WTC11 (cell line): ENCODE measurements at places on chromosomes 5 and 9. TPM values are rescaled to one million over a fixed set of nuclear protein-coding genes. Genes with fewer than 3 reads are reported as not detected.

DNA sequence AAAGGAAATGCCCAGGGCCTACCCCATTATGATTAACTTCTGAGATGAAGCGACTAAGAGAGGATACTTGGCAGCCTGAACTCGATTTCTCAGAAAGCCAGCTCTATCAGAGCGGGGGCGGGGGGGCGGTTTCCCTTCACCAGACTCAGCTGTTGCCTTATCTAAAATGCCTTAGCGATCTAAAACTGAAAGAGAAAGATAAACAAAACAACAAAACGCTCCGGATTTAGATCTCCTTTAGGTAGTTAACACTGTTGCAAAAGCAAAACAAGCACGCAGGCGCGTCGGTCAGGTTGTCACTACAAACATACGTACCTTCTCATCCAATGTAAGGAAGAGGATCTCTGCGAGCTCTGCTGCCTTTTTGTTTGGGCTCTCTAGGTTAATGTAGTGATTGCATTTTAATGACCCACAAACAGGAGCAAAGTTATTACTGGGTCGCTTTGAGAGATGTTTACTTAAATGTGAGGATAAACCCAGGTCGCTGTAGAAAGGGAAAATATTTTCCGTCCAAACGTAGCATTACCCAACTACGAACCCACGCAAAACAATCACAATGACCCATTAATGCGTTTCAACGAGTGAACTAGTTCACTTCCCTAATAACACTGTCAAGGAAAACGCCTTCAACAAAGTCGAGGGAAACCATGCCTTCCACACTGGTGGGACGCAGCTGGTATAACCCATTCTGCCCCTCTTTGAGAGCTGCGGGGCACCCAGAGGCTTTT lies 982 bp downstream of the EPB41L4A start:
- no peak for DNase-seq

- no peak for DNase-seq
Observed at GRCh38 chr5:1135696-1136525, 24.0 kb upstream of the SLC12A7 start.

GRCh38 chr9:95763006-95763405 lies 112.5 kb upstream of the ERCC6L2 start:
- DNase-seq = no peak

DNA sequence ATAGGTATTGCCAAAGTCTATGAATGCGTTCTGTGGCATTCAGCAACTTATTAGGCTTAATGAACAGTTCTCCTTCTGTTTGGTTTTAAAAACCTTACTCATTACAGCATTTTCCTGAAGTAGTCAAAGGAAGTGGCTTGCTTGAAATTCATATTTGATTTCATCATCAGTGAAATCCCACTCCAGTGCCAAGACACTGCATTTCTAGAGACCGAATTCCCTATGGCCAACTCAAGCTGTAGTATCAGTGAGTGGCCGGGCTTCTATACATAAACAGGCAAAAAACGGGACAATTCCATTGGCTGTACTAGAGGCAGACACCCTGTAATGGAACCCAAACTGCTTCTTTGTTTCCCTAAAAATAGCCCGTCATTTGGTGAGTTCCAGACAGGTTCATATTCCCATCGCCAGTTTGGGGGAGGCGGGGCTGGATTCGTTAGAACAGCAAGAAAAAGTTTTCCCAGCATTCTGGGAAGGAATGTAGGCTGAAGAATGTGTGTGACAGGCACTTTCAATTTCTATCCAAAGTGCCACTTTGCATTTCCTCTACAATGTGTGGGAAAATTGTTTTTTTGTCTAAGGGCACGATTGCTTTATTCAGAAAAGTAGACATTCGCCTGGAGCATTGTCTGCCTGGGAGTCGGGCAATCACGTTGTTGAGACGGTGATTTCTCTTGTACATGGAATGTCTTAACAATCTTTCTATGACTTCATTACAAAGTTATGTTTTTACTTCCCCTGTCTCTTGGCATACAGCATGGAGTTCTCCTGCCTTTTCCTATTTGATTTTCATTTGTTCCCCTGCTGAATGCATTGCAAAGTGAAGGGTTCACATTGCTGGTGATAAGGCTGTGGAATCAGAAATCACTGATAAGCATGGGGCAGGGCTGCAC lies 141.8 kb upstream of the MAST4 start:
- DNase-seq = no peak

GRCh38 chr9:133768371-133768858 lies 30.3 kb upstream of the SARDH start:
- peak; percentile 3 for DNase-seq

DNA sequence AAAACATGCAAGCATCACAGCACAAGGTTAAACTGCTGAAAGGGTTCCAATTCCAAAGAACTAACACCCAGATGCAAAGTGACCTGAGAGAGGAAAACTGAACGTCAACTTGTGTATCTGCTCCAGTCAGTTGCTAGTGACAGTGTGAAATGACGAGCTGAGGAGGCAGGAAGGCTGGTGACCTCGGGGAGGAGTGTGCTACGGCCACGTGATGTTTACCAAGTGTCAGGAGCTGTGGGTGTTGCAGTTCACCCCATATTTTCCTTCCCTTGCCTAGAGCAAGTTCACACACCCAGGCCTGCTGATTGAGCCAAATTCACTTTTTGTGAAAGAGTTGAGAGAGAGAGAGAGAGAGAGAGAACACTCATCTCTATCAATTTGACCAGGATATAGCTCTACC lies 231.6 kb upstream of the ANKH start:
- no peak for DNase-seq

DNA sequence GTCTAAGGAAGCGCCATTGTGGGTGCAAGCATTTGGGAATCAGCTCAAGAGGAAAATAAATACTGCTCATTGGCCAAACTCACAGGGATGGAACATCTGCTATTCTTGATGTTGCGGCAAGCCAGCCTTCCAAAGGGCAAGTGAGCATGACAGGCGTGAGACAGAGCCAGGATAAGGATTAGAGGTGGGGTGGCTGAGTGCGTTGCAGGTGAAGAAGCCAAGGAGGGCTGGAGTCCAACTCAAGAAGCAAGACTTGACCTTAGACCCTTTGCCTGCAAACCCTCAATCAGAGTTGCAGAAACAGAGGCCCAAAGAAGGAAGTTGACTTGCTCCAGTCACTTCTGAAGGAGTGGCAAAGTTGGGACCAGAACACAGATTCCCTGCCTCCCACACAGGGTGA lies 79.4 kb downstream of the WWC1 start:
- DNase-seq = no peak

- no peak for DNase-seq
Observed at GRCh38 chr5:74589204-74590056, 51.1 kb downstream of the ENC1 start.

DNA sequence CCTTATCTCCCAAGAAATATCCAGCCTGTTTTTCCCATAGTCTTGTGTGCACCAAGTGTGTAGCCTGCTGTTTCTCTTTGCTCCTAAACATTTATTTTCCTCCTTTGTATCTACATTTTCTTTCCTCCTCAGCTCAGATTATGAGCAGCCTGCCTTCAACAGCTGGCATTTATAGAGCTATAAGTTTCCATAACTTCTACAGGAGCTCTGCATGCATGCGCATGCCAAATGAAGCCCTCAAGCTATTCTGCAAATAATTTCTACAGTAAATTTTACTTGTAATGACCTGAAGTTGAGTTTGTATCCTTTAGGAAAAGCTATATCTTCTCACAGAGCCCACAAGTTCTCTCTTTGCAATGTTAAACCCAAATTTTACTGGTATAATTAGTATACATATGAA lies 699.5 kb downstream of the CETN3 start:
- DNase-seq = no peak

DNA sequence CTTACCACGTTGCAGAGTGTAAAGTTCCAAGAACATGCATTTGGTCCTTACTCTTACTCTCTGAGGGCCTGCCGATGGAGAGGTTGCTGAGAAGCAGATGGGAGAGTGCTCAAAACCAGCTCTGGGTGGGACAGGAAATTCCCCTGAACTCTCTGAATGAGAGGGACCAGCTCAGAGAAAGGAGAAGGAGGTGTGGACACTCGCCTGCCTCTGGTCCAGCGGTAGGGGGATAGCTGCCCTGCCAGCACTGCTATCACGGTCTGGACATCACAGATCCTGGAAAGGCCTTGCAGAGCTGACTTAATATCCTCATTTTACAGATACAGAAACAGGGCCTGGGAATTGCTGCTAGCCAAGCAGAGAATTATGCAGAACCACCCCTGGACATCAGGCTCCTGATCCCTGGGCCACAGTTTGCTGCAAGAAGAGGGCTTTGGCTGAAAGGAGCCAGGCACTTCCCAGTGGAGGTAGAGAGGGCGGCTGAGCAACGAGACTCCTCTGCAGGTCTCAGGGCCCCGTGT lies 4.9 kb downstream of the TRAF1 start:
- no peak for DNase-seq

DNA sequence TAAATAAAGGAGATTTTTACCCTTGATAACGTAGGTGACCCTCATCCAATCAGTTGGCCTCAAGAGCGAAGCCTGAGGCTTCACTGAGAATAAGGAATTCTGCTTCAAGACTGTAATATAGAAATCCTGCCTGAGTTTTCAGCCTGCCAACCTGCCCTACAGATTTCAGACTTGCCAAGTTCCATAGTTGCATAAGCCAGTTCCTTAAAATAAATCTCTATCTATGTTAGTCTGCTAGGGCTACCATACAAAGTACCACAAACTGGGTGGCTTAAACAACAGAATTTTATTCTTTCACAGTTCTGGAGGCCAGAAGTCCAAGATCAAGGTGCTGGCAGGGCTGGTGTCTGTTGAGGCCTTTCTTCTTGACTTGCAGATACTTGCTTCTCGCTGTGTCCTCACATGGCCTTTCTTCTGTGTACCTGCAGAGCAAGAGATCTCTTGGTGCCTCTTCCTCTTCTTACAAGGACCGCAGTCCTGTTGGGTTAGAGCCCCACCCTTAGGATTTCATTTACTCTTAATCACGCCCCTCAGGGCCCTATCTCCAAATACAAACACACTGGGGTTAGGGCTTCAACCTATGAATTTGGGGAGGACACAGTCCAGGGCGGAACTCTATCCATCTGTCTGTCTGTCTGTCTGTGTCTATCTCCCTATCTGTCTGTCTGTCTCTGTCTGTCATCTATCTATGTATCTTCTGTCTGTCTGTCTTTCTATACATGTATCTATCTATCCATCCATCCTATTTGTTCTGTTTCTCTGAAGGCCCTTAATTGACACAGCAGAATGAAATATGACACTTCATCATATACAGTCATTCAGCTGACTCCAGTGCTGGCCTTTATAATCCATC lies 17.0 kb upstream of the CMBL start:
- no peak for DNase-seq

GRCh38 chr9:37383876-37384746 lies 38.4 kb upstream of the GRHPR start:
- DNase-seq = no peak

DNA sequence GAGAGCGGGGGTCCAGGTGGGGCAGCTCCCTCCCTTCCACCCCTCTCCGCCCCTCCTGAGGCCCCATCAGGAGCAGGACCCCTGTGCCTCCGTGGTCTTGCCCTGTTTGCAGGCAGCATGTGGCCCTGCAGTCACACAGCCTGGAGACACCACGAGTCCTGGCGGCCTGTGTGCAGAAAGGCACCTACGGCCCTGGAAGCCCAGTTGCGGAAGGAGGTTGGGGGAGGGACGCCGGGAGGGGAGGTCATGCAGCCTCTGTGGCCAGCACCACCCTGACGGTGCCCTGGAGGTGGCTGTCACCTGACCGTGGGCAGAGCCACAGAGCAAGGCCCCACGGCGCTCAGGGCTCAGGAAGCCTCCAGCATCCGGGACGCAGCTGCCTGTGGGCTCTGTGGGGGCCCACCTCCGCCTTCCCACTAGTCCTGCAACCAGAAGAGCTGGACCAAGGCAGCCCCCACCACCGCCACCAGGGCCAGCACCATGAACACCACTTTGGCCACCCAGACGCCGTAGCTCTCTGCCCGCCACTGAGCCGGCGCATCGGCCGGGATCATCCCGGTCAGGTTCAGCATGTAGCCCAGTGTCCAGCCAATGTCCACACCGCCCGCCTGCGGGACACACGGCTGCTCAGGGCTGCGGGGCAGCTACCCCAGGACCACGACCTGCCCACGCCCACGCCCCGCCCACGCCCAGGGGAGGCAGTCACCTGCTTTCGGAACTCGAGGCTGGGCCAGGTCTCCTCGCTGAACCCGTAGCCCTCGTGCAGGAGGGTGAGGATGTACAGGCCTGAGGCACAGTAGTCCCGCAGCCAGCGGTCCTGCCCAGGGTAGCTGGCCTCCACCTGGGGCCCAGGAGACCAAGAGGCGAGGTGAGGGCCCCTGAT lies 6.4 kb downstream of the ENTPD8 start:
- no peak for DNase-seq

- DNase-seq = no peak
Observed at GRCh38 chr5:41736641-41737040, 133.6 kb downstream of the OXCT1 start.

DNA sequence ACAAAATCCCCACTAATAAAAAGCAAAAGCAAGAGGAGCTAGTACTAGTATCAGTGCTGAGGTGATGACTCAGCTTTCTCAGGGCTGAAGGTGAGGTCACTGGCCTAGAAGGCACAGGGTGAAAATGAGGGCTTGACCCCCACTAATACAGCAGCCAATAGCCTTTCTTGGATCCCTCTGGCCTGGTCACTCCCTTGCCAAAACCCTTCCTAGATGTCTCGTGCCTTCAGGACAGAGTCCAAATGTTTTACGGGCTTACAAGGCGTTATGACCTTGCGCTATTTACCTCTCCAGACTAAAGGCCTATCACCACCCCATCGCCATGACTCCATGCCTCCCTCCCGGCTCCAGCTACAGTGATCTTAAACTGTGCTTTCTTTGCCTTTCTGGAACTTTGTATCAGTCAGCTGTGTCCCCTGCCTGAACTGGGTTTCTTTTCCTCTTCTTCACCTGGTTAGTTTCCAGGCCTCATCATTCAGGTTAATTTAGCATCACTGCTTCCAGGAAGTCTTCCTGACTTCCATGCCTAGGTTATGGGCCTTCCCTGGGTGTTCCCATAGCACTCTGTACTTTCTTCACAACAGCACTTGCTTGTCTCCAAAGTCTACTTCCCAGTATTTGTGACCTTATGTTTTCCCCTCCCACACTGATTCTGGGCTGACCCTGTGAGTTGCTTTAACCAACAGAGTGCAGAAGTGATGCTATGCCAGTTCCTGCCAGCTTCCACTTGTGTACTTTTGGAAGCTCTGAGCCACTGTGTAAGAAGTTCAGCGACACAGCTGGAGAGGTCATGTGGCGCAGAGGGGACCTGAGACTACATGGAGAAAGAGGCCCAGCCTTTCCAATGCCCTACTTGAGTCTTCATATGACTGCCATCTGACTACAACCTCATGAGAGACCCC lies 4.2 kb upstream of the DELE1 start:
- no peak for DNase-seq

GRCh38 chr5:151101746-151102145 lies 20.9 kb upstream of the TNIP1 start:
- no peak for DNase-seq

- DNase-seq = no peak
Observed at GRCh38 chr5:76303921-76304320, 99.2 kb upstream of the IQGAP2 start.

- DNase-seq = peak; percentile 25
Observed at GRCh38 chr9:75979362-75979761, 88.9 kb downstream of the PCSK5 start.

GRCh38 chr5:150585781-150586341 lies 54.6 kb upstream of the SYNPO start:
- no peak for DNase-seq

- DNase-seq = no peak
Observed at GRCh38 chr9:2247340-2247739, 232.2 kb downstream of the SMARCA2 start.

GRCh38 chr9:135281791-135282737 lies 194.6 kb downstream of the OLFM1 start:
- DNase-seq = no peak

The COL5A1 gene
- total RNA-seq = 13.5 to 17.7 TPM (median 16.4 TPM) in 3 replicates

The FGFR4 gene
- total RNA-seq = 108 to 122 TPM (median 111 TPM) in 3 replicates

The SLCO6A1 gene
- total RNA-seq = 0.39 to 0.64 TPM (median 0.42 TPM) in 3 replicates

The CER1 gene
- 2.4 to 4.1 TPM (median 3.7 TPM) in 3 replicates for total RNA-seq

The CDO1 gene
- total RNA-seq = 13.2 to 22.7 TPM (median 20.0 TPM) in 3 replicates

The ANKRD18B gene
- total RNA-seq = 11.0 to 16.4 TPM (median 13.6 TPM) in 3 replicates
